ENCODE measurements at places on chromosomes 12 and 14.

DNA sequence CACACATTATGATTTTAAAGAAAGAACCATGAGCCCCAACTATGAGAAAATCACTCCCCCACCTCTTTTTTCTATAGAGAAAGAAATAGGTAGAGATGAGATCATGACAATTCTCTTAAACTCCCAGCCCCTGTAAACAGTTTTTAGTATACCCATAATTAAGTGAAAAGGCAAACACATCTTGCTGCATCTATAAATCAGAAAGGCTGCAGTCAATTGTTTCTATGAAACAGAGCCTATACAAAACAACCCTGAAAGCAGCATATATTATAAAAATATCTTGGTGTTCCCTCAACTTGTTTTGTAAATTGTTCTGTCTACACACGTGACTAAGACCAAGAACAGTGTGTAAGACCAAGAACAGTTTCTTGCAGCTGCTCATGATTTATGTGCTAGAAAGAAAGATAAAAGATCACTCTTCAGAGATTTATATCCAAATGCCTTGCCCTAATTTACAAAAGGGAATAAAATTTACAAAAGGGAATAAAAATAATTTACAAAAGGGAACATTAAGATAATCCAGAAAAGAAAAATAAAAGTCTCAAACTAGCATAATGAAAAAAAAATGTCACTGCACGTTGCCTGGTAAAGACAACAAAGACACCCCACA, 4.8 kb downstream of the KITLG start:
- DNase-seq = no peak

DNA sequence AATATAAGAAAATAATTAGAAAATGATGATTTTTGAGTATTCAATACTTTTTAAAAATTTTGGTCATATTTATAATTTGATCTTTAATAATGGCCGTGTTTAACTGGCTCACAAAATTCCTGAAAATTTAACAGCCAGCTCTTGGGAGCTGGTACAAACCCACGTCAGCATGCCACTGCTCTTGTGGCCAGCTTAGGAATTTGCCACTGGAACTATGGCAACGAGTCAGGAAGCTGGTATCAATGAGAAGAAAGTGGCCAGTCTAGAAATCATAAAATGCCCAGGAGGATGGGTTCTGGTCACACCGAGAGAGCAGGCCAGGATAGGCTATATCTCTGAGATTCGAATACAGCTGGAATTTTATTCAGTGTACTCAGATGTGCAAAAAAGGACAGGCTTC, 72.2 kb upstream of the PLEKHG3 start:
- DNase-seq = no peak

GRCh38 chr12:107767466-107767865, 6.5 kb upstream of the PRDM4 start:
- DNase-seq = no peak

DNA sequence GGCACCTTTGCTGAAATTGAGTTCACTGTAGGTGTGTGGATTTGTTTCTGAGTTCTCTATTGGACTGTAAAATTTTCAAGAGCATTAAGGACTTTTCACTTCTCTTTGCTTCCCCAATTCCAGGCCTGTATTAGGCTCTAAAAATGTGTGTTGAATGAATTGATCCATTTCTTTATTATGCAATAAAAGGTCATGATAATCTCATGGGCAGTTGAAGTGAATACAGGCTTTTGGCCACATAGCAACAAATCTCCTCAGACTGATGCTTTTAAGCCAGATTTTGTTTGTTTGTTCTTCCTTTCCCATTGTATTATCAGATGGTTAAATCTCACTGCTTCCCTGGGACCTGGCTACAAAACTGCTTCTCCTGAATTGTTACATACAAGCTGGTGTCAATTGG, 258.0 kb upstream of the FAR2 start:
- no peak for DNase-seq

GRCh38 chr12:109580684-109581333, 7.2 kb downstream of the MVK start:
- no peak for DNase-seq

- DNase-seq = no peak
Observed at GRCh38 chr14:87998482-87998881, 5.5 kb upstream of the GALC start.

- no peak for DNase-seq
Observed at GRCh38 chr12:19577281-19577530, 137.9 kb downstream of the AEBP2 start.

DNA sequence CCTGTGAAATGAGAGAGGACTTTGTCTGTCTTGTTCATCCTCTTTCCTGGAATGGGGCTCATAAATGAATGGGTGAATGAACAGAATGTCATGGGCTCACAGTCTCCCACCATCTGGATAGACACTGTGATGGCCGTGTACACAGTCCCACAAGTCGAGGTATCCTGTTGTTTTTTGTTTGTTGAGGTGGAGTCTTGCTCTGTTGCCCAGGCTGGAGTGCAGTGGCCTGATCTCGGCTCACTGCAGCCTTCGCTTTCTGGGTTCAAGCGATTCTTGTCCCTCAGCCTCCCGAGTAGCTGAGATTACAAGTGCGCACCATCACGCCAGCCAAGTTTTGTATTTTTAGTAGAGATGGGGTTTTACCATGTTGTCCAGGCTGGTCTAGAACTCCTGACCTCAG, 16.1 kb upstream of the PLA2G1B start:
- DNase-seq = no peak

- DNase-seq = no peak
Observed at GRCh38 chr12:85309125-85309566, 29.1 kb downstream of the ALX1 start.

GRCh38 chr12:94621662-94622359, 28.5 kb downstream of the TMCC3 start:
- DNase-seq = no peak

DNA sequence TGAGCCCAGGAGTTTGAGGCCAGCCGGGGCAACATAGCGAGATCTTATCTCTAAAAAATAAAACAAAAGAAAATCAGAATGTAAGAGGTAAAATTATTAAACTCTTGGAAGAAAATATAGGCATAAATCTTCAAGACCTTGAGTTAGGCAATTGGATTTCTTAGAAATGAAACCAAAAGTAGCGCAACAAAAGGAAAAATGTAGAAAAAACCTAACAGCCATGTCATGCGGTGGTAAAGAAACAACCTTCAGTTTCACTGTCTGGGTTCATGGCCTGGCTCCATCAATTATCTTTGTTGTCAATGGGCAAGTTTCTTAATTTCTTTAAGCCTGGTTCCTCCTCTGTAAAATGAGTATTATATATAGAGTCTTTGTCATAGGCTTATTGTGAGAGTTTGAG, 5.6 kb upstream of the GCH1 start:
- DNase-seq = no peak

- DNase-seq = no peak
Observed at GRCh38 chr14:23661542-23661941, 25.4 kb downstream of the DHRS2 start.

DNA sequence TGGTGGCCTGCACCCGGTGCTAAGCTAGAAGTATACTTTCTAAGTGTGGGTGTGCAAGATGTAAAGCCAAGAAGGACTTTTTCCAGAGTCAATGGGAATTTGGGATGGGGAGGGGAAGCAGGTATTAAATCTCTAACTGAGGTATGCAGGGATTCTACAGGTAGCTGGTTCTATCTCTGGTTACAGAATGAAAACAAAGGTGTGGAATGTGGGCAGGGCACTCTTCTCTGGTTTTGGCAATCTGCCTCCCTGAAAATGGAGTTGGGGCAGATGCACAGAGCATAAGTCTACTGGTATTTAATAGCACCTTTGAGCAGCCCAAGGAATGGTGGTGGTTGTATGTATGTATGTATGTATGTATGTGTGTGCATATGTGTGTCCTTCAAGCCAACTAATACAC, 66.7 kb upstream of the PPP1R12A start:
- DNase-seq = no peak

DNA sequence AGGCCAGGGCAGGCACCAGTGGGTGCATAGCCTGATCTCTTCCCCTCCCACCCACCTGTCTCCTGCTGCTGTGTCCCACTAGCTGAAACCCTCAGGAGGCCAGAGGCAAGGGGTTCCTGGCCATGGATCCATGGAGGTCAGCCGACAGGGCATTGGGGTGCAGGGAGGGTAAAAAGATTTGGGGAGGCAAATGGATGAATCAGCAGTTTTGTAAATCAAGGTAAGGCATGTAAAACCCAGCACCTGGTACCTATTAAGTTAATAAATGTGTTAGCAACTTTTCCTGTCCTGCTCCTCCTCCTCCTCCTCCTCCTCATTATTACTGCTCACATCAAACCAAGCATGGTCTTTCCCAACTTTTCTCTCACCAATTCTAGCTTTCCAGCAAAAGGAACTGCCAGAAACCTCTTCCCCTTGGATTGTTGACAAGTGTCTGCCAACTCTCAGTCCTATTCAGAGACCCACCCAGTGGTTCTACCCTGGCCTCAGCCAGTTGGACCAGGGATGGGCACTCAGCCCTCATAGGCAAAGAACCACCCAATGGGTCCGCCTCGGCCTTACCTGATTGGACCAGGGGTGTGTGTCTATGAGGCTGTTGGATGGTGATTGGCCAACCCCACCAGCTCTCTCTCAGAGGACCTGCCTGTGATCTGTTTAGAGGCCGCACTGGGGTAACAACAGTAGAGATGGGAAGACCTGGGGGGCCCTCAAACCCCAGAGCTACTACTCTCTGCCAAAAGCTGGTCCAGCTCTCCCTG, 155.7 kb upstream of the GSC start:
- DNase-seq = no peak

DNA sequence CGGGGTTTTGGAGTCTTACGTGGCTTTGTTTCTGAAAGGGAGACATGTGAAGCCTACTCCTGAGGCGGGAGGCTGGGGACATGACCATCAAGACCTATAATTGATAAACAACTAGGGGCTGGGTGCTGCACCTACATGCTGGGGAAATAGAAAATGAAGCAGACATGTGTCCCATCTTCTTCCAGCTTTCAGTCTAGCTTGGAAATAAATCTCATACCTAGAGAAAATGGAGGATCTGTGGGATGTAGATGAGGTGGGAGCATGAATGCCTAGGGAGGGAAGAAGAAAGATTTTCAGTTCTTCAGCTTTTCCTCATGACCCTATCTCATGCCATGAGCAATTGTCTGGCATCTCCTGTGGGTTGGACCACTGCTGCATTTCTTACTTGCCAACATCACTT, 22.1 kb downstream of the EMP1 start:
- DNase-seq = no peak

- no peak for DNase-seq
Observed at GRCh38 chr12:109951136-109951535, 45.0 kb downstream of the GIT2 start.

DNA sequence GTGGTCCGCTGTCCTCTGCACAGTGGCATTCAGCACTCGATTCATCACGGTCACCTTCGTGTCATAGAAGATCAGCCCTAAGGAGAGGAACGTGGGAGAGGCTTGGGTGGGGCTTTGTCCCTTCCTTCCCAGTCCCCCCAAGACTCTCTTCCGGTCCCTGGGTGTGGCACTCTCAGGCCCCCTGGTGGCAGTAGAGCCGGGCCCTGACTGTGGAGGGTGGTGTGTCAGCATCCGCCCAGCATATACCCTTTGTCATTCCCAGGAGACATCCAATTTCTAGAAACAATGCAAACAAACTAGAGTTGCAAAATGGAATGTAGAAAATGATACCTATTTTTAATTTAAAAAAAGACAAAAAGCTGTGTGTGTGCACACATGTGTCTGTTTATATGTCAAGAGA, 45.0 kb downstream of the TRAFD1 start:
- DNase-seq = no peak
